ENCODE measurements at places on chromosomes 13 and 19.

GRCh38 chr13:26021516-26021915 is 30.3 kb downstream of the SHISA2 start:
- H3K27me3 ChIP-seq = no peaks in the 10 kb centered on the region
- no peaks in the 10 kb centered on the region for H3K36me3 ChIP-seq
- H3K4me3 ChIP-seq = no peak overlapping the region
- peaks cover 38% of the 10 kb centered on the region for H3K4me1 ChIP-seq
- no peak overlapping the region for H3K27ac ChIP-seq

- H3K4me3 ChIP-seq = no peak overlapping the region
- no peak overlapping the region for H3K27ac ChIP-seq
- no peaks in the 10 kb centered on the region for H3K27me3 ChIP-seq
- no peak for DNase-seq
- no peaks in the 10 kb centered on the region for H3K36me3 ChIP-seq
- H3K4me1 ChIP-seq = no peaks in the 10 kb centered on the region
Measured at GRCh38 chr19:27772059-27772458, 1440.9 kb downstream of the UQCRFS1 start.

- H3K4me1 ChIP-seq = no peaks in the 10 kb centered on the region
- no peak overlapping the region for H3K27ac ChIP-seq
- H3K4me3 ChIP-seq = no peak overlapping the region
- DNase-seq = no peak
- no peaks in the 10 kb centered on the region for H3K27me3 ChIP-seq
Measured at GRCh38 chr19:23378948-23379347, 16.3 kb downstream of the ZNF91 start.

DNA sequence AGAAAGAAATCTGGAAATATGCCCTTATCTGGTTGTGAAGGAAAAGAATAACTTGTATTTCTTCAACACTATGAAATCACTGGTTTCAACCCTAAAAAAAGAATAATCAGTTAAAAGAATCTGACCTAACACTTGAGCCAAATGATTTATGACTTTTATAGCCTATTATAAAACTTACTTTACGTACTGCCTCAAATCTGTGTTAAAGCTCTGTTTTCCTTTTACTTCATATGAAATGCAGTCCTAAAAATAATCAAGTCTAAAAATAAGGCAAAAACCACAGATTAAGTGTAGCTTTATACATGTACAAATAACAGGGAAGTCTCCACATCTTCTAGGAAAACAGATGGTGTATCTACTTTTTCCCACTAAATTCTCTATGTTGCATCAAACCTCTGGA is 101.3 kb downstream of the VWA8 start:
- H3K4me3 ChIP-seq = no peak overlapping the region
- H3K4me1 ChIP-seq = no peaks in the 10 kb centered on the region
- no peak for DNase-seq

DNA sequence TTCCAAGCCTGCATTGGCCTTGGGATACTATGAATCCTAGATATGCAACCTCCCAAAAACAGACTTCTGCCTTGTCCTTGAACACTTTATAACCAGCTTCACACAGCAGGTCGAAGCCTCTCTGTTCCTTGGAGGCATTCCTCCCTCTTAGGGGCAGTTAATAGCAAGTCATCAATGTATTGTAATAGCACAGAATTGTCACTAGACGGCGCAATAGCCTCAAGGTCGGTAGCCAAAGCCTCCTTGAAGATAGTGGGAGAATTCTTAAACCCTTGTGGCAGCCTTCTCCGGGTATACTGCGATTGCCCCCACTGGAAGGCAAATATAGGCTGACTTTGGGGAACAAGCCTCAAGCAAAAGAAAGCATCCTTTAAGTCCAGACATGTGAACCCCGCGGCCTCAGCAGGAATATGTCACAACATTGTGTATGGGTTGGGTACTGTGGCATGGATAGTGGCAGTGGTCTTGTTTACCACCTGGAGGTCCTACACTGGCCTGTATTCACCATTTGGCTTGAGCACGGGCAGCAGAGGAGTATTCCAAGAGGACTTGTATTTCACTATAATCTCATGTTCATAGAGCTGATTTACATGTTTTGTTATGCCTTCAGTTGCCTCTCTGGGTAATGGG is 61.1 kb downstream of the ZNF431 start:
- DNase-seq = no peak
- H3K4me1 ChIP-seq = no peaks in the 10 kb centered on the region
- no peak overlapping the region for H3K4me3 ChIP-seq
- H3K27me3 ChIP-seq = no peaks in the 10 kb centered on the region

DNA sequence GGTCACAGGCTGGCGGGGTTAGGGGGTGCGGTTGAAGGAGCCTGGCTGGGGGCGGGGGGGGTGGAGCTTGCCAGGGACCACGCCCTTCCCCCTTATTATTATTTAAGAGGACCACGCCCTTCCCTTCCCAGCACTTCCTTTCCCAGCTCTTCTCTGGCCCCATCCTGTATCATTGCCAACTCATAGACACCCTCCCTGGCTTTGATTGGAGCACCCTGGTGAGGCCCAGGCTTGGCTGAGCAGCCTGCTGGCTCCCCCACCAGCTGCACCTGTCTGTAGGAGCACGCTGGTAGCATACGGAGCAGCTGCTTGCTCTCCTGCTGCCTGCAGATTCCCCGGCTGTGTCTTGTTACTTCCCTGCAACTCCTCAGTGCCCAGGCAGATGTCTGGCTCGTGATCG is 62.5 kb upstream of the PDX1 start:
- H3K36me3 ChIP-seq = no peaks in the 10 kb centered on the region
- H3K4me1 ChIP-seq = no peaks in the 10 kb centered on the region
- no peak overlapping the region for H3K4me3 ChIP-seq
- peaks cover 60% of the 10 kb centered on the region for H3K27me3 ChIP-seq
- no peak overlapping the region for H3K27ac ChIP-seq
- no peak for DNase-seq

GRCh38 chr13:33249066-33249465 is 36.5 kb downstream of the STARD13 start:
- H3K27me3 ChIP-seq = no peaks in the 10 kb centered on the region
- DNase-seq = no peak
- H3K36me3 ChIP-seq = no peaks in the 10 kb centered on the region
- peaks cover 22% of the 10 kb centered on the region for H3K4me1 ChIP-seq
- no peak overlapping the region for H3K4me3 ChIP-seq

DNA sequence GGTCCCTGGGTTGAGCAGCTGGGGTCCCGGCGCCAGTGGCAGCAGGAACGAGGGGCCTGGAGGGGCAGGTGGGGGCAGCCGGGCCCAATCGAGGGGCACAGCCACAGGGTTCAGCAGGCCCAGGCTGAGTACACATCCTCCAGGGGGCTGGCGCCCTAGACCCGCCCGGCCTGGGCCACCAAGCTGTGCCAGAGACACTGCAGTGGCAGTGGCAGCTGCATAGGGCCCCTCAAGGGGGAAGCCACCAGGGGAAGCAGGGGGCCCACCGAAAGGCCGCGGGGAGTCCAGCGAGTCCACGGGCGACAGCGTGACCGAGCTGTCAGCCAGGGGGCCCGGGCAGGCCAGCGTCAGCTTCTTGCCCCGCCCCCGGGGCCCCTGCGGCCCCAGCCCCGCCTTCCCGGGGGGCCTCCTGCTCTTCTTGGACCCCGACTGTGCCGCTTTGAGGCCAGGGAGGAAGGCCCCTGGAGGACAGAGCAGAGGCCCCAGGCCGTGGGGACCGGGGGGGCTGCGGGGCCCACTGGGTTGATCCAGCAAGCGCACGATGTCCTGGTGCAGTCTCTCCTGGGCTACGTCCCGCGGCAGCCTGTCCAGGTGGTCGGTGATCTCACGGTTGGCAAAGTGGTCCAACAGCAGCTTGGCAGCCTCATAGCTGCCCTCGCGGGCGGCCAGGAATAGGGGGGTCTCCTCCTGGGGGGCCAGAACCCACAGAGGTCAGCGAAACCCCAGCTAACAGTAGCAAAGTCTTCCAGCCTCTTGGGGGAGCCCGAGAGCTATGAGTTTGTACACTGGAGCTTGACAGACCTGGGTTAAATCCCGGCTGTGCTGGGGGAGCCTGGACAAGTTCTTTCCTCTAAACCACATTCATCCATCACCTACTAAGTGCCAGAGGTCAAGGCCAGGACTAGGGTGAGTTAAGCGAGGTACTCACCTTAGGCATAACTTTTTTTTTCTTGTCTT is 39.5 kb downstream of the NOTCH3 start:
- no peak overlapping the region for H3K4me3 ChIP-seq
- no peak overlapping the region for H3K27ac ChIP-seq
- no peak for DNase-seq
- no peaks in the 10 kb centered on the region for H3K27me3 ChIP-seq
- peaks cover 58% of the 10 kb centered on the region for H3K36me3 ChIP-seq

DNA sequence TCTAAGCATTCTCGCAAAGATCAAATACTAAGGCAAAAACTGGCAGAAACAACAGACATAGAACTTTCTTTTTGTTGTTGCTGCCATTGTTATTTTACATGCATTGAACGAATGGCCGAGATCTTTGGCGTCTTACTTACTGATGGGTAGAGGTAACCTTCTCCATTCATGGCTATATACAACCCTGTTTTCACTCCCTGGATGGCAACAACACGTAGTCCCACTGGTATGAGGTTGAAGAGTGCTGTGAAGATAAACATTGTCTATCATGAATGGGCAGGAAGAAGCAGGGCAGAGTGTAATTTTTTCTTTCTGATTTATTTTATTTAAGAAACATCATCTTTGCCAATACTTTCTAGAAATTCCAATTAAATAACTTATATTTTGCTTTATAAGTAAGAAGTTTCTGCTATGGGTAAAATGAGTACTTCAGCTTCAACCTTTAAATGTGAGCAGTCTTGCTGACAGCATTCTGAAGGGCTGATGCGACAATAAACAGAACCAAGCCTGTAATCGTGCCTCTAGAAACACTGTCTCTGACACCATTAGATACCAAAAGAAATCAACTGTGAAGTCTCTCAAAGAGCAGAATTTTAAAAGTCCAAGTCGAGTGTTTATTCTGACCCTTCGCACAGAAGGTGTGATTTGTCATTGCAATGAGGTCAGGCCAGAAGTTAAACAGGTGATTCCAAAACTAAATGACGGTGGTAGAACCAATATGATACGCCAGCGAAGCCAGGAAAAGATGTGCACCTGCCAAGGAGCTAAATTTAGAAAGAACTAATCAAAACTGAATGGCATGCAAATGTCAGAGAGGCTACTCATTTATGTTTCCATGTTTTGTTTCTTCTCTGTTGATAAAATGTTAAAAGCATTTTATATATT is 416.4 kb downstream of the ITGBL1 start:
- H3K27ac ChIP-seq = no peak overlapping the region
- no peak for DNase-seq
- no peak overlapping the region for H3K4me3 ChIP-seq
- H3K36me3 ChIP-seq = no peaks in the 10 kb centered on the region

DNA sequence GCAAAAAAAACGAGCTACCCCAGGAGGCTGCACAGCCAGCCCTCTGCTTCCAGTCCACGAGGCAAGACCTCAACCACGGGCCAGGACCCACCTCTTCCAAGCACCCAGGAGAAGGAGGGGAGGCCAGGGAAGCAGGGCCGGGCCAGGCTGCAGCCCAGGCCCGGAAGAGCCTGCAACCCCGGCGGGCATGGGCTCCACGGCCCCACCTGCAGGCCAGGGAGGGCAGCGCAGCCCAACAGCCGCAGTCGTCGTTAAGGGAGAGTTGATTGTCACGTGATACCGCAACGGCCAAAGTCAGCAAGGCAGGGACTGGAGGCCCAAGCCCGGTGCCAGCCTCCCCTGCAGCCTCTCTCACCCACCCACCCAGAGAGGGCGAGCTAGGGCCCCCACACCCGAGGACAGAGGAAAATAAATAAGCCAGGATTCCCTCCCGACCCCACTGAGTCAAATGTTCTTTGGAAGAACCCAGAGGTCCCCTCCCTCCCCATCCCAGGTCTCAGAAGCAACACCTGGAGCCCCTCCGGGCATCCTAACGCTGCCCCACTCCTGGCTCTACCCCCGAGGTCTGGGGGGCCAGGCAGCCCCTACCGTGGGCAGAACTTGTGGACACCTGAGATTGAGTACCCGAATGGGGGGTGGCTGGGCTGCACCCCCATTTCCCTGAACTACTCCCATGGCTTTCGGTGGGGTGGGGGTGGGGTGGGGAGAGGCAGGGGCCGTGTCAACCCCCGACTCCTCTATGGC is 5.2 kb upstream of the REXO1 start:
- peak overlapping the region; percentile 88 for H3K27ac ChIP-seq
- peak overlapping the region; percentile 56 for H3K4me3 ChIP-seq
- H3K4me1 ChIP-seq = peaks cover 74% of the 10 kb centered on the region

Measured in suprapubic skin (tissue), 4 donors.